ENCODE measurements at places on chromosomes 4 and X. TPM values are rescaled to one million over a fixed set of nuclear protein-coding genes. Genes with fewer than 3 reads are reported as not detected.

- peak; percentile 93 for DNase-seq
Observed at GRCh38 chrX:154541896-154542722, 4.5 kb downstream of the G6PD start.

DNA sequence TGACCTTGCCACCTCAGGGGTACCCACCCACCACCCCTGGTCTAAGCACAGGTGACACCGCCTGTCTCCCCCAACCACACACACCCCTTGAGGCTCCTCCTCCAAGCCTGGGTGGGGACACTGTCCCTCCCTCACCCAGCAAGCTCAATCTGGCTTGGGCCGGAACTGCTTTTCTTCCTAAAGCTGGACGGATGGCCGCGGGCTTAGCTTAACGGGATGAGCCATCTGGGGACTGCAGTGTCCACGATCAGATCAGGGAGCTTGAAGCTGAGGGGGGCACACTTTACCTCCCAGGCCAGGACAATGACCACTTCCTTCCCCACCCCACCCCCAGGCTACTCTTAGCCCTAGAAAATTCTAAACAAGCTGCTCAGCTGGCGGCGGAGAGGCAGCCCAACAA lies 1.0 kb upstream of the SLC6A8 start:
- no peak for DNase-seq

GRCh38 chr4:73998040-73999011 lies at the start of gene CXCL5:
CXCL5 (minus strand) TSS chr4:73998677; CDS start chr4:73998581, 96 bp downstream.
- peak; percentile 69 for DNase-seq

DNA sequence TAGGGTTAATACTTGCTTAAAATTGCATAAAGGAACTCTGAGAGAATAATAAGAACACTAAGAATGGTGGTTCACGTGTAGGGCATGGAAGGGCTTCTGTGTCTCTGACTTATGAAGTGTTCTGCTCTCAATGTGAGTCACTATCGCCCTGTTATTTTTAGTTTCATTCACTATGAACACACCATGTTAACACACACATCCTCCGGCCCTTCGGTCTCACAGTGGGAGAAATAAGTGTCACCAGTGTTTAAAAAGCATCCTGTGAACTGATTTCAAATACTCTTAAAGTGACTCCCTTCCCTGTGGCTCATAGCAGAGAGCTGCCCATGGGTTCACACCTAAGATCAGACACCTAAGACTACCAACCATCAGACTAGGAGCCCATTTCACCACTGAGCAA lies 33.8 kb upstream of the FGFBP2 start:
- no peak for DNase-seq

DNA sequence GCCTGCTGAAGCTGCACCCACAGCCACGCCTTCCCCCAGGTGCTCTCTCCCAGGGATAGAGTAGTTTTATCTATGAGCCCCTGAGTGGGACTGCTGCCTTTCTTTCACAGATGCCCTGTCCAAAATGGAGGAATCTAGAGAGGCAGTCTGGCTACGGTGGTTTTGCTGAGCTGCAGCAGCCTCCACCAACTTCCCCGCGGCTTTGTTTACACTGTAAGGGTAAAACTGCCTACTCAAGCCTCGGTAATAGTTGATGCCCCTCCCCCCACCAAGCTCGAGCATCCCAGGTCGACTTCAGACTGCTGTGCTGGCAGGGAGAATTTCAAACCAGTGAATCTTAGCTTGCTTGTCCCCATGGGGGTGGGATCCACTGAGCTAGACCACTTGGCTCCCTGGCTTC lies 84.5 kb downstream of the PRKG2 start:
- DNase-seq = no peak

DNA sequence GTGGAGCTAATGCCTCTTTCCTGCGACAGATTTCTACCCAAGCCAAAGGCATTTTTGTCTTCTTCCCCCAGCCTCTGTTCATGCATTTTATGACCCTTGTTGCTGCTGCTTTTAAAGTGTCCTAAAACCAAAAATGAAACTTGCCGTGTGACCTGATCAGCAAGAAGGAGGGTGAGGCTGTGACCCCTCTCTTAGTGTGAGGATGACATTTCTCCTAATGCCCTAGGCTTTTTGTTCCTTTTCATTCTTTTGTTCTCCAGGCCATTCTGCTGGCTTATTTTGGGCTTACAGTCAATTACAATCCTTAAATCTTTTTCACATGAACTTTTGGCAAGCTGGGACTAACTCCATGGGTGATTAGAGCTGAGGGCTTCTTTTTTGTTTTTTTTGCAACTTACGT lies 34.4 kb downstream of the PTTG2 start:
- DNase-seq = no peak

- DNase-seq = no peak
Observed at GRCh38 chrX:15441464-15441863, 51.7 kb downstream of the PIR start.

- peak; percentile 76 for DNase-seq
Observed at GRCh38 chrX:107776649-107777535, 641 bp upstream of the NCBP2L start.

DNA sequence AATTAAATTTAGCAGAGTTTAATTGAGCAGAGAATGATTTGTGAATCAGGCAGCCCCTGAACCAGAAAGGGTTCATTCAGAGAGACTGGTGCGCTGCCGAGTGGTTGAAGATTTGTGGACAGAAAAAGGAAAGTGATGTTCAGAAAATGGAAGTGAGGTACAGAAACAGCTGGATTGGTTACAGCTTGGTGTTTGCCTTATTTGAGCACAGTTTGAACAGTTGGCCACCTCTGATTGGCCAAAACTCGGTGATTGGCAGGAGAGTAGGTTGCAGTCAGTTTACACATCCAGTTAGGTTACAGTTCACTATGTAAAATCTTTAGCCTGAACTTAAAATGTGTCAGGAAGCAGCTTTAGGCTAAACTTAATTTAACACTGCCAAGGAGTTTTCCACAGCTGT lies 14.9 kb downstream of the MID1IP1 start:
- DNase-seq = no peak

DNA sequence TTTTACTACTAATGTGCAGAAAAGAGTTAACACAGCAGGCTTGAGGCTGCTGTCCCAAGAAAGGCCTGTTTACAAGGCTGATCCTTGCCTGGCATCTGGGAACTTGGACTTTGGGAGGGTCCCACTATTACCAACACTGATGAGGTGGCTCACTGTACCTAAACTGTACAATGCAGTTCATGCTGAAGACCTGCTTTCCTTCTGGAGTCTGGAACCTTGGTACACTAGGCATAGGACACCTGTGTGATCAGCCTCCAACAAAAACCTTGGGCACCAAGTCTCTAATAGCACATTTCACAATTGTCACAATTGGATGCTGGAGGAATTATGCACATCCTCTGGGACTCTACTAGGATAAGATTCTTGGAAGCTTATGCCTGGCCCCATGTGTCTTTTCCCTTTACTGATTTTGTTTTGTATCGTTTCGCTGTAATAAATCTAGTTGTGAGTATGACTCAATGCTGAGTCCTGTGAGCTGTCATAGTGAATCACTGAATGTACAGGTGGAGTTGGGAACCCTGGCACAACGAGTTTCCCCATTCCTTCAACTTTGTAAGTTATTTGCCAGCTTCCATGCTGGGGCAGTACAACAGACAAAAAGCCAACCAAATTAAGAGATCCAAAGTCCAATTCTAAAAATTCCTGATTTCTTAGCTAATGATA lies 45.9 kb downstream of the TEC start:
- peak; percentile 54 for DNase-seq

DNA sequence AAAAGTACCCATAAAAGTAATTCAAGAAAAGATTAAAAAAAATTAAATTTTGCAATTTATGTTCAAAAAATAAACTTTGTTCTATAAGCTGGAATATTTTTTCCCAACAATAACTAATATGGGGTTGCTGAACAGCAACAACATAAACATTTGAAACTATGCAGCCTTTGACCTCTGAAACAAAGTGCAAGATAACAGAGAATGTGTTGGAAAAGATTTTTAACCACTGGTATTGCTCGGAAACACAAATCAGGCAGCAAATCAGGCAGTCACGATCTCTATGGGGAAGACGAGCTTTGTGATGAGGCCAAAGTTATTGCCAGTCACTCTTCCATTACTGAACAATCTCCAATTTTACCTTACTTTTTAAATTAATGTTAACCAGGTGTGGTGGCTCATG lies 332.1 kb downstream of the PABPC4L start:
- no peak for DNase-seq

DNA sequence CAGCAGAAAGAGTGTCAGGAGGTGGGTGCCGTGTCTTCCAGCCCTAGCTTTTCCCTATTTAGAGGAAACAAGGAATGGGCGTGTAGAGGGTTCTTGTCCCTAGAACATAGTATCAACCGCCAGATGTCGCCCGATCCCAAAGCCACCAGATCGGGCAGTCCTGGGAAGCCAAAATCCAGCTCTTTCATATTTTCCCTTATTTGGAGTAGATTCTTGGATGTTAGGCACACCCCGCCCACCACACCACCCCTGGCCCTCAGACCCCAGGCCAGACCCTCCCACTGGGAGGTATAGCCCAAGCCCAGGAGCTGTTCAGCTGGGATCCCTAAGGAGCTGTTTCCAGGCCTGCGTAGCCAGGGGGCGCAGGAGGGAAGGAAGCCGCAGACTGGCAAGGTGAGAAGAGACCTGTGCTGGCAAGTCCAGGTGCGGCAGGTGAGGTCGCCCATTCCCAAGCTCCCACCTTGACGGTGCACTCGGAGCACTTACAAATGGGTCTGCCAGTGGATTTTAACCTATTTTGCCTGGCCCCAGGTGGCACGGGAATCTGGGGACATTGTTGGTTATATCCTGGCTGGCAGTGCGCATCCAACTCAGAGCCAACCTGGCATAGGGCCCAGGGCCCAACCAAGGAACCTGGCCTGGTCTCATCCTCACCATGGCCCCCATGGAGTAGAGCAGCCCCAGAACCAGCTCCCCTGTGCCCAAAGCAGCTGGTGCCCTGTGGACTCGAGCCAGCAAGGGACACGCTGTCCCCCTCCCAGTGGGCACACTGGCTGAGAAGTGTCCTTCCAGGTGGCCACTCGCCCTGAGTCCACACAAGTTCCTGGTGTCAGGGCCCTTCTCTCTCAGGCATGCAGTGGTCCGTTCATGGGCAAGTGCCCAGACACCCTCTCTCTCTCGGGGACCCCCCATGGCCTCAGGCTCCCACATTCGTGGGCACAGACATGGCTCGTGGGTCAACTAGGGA lies 811 bp downstream of the FLNA start:
- peak; percentile 77 for DNase-seq

DNA sequence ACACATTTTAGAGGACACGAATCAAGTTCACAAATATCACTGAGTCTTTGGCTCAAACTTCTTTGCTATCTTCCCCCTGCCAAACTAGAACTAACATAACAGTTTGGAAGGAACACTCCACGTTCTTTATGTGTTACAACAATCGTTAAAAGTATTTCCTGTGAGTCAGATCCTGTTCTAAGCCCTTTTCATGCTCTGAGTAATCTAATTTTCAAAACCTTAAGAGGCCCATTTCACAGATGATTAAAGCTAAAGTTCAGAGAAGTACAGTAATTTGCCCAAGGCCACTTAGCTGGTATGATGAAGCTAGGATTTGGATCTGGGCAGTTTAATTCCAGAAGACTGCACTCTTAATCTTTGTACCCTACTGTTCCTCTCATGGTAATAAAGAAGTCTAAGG lies 854.4 kb upstream of the INTU start:
- peak; percentile 89 for DNase-seq

GRCh38 chr4:115165503-115165902 lies 52.1 kb upstream of the NDST4 start:
- no peak for DNase-seq

- no peak for DNase-seq
Observed at GRCh38 chr4:97134456-97134855, 1008.8 kb downstream of the STPG2 start.

DNA sequence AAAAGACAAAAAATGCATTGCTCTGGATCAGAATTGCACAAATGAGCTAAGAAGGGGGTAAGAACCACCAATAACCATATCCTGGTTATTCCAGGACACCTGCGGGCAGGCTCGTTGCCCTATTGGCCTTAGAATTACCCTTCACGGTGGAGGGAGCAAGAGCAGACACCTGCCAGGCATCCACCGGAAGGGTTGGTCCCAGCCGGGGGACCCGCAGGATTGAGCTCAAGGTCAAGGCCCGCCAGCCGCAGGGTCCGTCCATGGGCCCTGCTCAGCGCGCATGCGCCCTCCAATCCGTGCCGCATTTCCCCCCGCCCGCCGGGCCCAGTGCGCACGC lies 575 bp downstream of the SLC25A6 start:
- no peak for DNase-seq

GRCh38 chrX:154804261-154804956 lies 876 bp downstream of the MPP1 start:
- no peak for DNase-seq

- peak; percentile 93 for DNase-seq
Observed at GRCh38 chr4:8599657-8600056, 7.1 kb downstream of the CPZ start.

- no peak for DNase-seq
Observed at GRCh38 chrX:65480960-65481359, 53.6 kb downstream of the LAS1L start.

DNA sequence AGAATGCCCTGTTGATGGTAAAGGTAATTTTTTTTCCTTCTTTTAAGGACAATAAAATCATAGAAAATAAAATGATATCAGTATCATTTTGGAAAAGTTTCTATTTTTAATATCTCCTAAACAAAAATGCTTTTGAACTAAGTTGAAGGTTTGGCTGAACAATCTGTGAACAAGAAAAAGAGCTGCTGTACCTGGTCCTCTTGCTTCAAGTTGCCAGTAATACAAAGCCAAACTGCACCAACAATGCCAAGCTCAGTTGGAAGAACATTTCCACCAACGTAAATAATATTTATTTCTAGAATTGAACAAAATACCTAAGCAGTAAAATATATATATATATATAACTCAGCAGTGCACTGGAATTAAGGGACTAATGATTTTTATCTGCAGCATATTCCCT lies 132.8 kb downstream of the CAMK2D start:
- no peak for DNase-seq

DNA sequence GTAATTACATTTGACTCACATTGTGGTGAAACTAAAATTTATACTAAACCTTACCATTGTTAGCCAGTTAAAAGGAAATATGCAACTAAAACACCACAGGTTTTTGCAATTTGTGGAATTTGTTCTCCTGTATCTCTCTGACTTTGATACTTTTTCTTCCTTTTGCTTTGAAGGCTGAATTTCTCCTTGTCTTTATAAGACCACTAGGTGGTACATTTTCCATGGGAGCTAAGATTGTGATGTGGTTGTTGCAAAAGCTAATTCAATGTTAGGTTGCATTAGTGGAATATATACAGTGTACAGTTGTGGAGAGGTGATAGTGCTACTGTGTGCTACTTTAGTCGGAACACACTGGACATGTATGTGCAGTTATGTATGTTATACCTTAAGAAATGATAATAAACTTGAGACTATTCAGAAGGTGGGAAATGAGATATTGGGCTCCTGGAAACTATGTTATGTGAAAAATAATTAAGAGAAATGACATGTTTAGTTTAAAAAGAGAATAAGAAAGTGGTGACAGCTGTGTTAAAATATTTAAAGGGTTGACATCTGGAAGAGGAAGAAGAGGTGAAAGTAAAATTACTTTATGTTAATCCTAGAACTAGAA lies 70.3 kb downstream of the ARL9 start:
- DNase-seq = peak; percentile 24

C4orf17 gene
- not detected for total RNA-seq

SSX4 gene
- not detected for total RNA-seq

ZNF711 gene
- total RNA-seq = 0.12 TPM

Data from RPMI7951 (cell line).